ENCODE measurements at places on chromosomes 5 and 9.
A peak's percentile ranks its signal among the peaks of the same experiment; 100 is the strongest.

DNA sequence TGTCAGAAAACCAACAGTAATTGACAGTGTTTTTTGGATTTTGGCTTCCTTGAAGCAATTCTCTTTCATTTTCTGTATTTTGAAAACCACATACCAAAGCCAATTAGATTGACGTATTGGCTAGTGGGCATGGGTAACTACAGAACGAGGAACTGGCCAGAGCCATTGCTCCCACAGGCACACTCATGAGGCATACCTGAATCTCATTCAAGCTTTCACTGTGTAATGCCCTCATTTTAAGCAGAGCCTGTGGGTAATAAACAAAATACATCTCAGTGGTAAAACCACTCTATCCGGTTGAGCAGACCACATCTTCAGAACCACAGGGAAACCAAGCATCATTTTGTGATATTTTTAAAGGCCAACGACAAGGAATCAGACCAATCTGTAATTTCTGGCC is 394.1 kb downstream of the ZNF608 start:
- DNase-seq, result peak; percentile 23

GRCh38 chr5:83281176-83281575 is 190.4 kb upstream of the VCAN start:
- no peak for DNase-seq

GRCh38 chr5:100444961-100445360 is 90.2 kb upstream of the FAM174A start:
- no peak for DNase-seq

DNA sequence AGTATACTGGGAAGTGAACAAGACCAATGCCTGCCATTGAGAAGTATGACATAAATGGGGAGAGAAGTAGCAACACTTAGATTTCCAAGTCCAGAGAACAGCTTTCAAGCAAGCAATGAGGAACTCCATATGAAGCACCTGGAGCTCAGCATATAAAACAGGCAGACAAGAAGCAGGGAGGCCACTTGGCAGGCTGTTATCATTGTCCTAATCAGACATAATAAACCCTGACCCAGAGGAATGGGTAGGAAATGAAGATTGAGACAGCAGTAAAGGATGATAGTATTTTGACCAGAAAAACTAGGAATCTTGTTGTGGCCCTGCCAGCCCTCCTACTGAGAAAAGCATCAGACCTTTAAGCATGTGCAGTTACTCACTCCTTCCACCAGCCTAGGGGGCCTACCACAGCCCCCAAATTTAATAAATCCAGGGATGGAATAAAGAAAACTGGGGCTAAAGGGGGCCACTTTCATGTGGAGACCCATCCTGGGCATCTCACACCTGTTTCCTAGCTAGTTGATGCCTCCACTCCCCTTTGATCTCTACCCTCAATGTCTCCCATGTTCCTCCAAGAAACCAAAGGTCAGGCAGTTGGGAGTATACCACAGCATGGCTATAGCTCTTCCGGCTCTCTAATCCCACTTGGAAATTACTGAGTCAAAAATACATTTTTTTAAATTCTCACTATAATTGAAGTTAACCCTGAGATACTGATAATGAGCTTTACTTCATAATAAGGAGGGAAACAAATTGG is 135.1 kb downstream of the SIL1 start:
- no peak for DNase-seq

- no peak for DNase-seq
Observed at GRCh38 chr5:168430296-168430695, 56.0 kb upstream of the RARS1 start.
